AG09319 (cell line): ENCODE measurements at places on chromosomes 2 and 18.

- no peak for DNase-seq
Measured at GRCh38 chr2:40551081-40551480, 99.2 kb upstream of the SLC8A1 start.

- DNase-seq: no peak
Measured at GRCh38 chr2:180747728-180748127, 232.7 kb upstream of the UBE2E3 start.

DNA sequence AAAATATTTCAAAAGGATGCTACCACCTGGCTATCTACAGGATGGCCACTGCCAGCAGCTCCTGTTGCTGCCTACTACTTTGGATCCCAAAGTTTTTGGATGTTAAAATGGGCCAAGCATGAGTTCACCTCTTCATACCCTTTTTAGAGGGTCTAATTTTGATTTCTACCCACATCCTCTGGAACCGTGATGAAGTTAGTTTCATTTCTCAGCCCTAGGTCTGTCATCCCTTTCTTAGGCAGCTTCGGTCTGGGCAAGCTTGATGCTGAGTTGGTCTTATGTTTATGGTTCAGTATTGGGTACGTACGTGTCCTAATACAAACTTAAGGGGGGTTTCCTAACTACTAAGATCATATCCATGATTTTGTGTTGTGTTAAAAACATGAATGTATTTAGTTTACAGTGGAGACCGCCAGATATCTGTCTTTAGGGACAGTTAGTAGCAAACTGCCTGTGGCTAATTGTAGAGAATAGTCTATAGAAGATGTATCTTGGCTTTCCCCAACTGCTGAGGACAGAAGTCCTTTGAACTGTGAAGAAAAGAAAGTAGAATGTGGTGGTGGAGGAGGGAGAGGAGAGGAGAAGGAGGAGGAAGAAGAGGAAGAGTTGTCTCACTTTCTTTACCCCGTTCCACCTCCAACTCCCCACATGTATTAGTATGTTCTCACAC, 184.9 kb downstream of the UBE2E3 start:
- no peak for DNase-seq

GRCh38 chr2:70123051-70123828, 36.0 kb downstream of the PCBP1 start:
- no peak for DNase-seq

- DNase-seq: no peak
Measured at GRCh38 chr2:33020883-33021282, 74.1 kb downstream of the LTBP1 start.
